ENCODE measurements at places on chromosomes 2 and 18.

DNA sequence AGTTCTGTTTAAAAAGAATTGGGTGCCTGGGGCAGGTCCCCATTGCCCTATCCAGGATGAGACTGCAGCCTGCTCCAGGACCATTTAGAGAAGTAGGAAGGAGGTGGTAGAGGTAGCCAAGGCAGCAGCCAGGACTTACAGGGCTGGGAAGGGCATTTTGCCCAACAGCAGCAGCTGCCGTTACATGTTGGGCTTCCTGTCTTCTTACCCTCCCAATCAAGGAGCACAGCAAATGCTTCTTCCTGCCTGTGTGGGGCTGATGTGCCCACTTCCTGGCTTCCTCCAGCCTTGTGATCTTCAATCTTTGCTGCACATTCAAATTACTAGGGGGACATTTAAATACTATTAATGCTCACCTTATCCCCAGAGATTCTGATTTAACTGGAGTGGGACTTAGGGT, 112.0 kb downstream of the QPCT start:
- H3K36me3 ChIP-seq: peaks cover 3% of the 10 kb centered on the region
- H3K4me3 ChIP-seq: no peak overlapping the region
- H3K27ac ChIP-seq: no peak overlapping the region
- H3K27me3 ChIP-seq: no peaks in the 10 kb centered on the region
- H3K4me1 ChIP-seq: peaks cover 16% of the 10 kb centered on the region

DNA sequence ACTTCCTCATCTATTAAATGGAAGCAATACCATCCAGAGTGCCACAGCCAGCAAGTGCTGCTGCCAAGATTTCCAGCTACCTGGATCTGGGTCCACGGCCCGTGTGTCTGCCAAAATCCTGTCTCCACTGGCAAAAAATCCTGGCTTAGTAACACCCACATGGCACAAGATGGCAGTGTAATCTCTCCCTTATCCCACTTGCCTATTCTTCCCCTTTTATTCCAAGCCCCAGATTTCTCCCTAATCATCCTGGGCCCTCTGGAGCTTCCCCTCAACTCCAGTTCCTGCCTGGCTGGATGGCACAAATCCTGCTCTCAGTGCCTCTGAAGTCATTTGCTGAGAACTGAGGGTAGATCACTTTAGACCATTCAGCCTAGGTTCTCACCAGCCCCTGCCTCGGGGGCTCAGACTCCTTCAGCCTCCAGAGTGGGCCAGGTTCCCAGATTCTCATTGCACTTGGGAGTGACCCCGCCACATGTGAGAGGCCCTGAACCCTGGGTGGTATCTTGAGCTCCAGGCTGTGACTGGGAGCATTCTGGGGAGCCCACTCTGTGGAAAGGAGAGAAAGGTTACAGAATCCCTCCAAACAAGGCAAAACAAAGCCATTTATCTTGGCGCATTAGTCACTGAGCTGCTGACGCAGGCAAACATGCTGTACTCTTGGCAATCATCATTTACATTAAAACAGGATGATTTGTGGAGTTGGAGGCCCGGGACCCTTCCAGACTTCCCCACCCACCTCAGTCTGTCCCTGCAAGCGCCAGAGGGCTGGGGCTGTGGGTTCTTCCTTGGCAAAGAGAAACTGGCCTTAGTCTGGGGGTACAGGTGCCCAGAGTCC, 325.8 kb downstream of the DYSF start:
- no peak for DNase-seq
- no peak overlapping the region for H3K27ac ChIP-seq
- H3K27me3 ChIP-seq: no peaks in the 10 kb centered on the region
- no peaks in the 10 kb centered on the region for H3K36me3 ChIP-seq
- no peak overlapping the region for H3K4me3 ChIP-seq
- no peaks in the 10 kb centered on the region for H3K4me1 ChIP-seq

DNA sequence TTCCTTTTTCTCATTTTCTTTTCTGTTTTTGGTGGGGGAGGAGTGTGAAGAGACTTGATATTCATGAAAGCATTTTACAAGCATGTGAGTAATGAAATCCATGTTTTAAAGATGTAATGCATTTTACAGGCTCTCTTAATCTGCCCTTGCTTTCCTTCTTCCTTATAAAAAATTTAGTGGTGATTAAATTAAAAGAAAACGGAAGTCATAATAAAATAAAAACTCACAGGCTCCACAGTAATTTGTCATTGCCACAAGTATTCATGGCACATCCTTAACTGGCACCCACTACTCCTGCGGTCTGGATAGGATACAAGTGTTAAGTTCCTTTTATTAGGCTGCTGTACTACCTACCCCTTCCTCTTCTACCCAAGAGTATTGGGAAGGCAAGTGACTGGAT, 241.2 kb downstream of the SLC4A3 start:
- no peak for DNase-seq
- H3K27ac ChIP-seq: no peak overlapping the region
- H3K4me1 ChIP-seq: no peaks in the 10 kb centered on the region
- H3K27me3 ChIP-seq: no peaks in the 10 kb centered on the region
- H3K36me3 ChIP-seq: no peaks in the 10 kb centered on the region

DNA sequence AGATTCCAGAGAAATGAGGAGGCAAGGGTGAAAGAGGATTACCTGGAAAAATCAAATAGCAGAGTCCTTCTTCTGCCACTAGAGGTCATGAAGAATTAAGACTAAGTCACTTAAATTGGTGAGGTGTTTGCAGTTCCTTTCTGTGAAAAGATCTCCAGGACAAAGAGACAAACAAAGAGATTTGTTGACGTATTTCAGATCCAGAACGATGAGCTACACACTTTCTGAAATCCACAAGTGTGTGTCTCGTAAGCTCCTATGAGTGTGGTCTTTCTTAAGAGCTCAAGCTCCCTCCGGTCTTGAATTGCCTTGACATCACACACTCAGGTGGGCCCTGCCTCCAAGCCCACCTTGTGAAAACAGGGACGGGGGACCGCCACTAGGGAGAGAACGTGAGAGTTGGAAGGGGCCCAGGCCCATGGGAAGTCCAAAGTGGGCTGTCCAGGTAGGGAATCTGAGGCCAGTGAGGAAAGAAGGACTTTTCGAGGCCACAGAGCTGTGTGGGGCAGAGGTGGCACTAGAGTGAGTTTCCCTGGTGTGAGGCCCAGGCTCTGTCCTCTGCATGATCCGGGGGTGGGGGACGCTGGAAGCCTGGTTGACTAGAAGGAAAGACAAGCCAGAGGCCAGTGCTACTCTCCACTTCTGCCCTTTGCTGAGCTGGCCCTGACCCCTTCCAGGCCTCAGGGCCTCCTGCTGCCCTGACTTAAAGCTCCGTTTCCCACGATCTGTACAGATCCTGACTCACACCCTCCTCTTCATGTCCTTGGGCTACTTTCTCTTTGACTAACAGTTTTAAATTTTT, 168.1 kb upstream of the NCK2 start:
- H3K27me3 ChIP-seq: peaks cover 12% of the 10 kb centered on the region
- no peak for DNase-seq
- no peak overlapping the region for H3K4me3 ChIP-seq
- H3K27ac ChIP-seq: peak overlapping the region; percentile 23

GRCh38 chr18:77820472-77820871, 570.8 kb downstream of the GALR1 start:
- no peaks in the 10 kb centered on the region for H3K27me3 ChIP-seq
- no peak overlapping the region for H3K27ac ChIP-seq
- no peaks in the 10 kb centered on the region for H3K36me3 ChIP-seq
- DNase-seq: no peak
- H3K4me3 ChIP-seq: no peak overlapping the region

DNA sequence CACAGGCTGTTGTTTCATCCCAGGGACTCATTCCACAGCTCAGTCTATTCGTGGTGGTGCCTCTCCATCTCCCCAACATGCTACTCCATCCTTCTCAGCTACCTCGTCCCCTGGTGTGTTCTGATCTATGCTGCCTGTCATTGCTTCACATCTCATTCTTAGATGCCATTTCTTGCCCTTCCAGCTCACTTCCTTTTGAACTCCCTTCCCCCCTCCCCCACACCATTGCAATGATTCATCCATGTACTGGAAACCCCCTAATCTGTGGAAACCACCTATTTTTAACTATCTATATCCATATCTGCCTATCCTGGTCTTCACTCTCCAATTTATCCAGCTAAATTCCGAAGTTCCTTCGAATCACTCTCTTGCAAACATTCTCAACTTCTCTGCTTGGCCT, 65.7 kb upstream of the PARD3B start:
- no peaks in the 10 kb centered on the region for H3K36me3 ChIP-seq
- no peaks in the 10 kb centered on the region for H3K4me1 ChIP-seq
- no peaks in the 10 kb centered on the region for H3K27me3 ChIP-seq

DNA sequence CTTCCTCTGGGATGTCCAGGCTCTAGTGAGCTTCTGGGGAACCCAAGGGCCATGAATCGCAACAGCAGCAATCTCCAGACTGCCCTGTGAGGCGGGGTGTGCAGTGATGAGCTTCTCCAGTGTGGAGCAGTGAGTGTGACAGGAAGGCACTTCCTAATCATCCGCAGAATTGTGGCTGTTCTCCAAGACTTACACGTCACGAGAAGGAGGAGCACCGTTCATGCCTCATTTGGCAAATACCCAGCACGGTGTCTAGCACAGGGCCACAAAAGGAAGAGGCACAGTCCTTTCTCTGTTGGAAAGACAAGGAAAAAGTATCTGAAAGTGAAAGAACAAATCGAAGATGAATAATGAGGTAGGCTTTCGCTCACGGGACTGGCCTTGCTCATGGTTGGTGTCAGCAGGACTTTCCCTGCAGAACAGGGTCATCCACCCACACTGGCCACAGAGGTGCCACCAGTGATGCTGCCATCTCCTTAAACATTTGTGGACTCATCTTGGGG, 125.1 kb upstream of the HAAO start:
- no peaks in the 10 kb centered on the region for H3K36me3 ChIP-seq
- no peak overlapping the region for H3K27ac ChIP-seq
- peaks cover 6% of the 10 kb centered on the region for H3K4me1 ChIP-seq

GRCh38 chr2:3320910-3321605, 56.6 kb downstream of the EIPR1 start:
- H3K4me1 ChIP-seq: no peaks in the 10 kb centered on the region
- no peak overlapping the region for H3K4me3 ChIP-seq
- H3K27me3 ChIP-seq: no peaks in the 10 kb centered on the region
- DNase-seq: no peak
- peaks cover 20% of the 10 kb centered on the region for H3K36me3 ChIP-seq

DNA sequence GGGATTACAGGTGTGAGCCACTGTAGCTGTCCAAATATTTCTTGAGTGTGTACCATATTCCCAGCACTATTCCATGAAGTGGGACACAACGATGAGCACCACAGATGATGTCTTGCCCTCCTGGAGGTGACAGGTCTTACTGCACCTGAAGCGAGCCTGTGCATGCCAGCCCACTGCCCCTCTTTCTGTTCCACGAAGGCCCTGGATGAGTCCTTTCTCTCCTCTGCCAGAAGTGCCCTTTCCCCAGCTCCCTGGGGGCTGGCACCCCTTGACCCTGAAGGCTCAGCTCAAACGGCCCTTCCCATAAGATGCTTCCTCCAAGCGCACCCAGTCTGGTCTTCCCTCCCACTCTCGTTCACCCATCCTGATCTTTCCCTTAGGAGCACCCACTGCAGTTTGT, 5.5 kb downstream of the ATP6V1B1 start:
- H3K4me3 ChIP-seq: no peak overlapping the region
- H3K27me3 ChIP-seq: peaks cover 21% of the 10 kb centered on the region
- H3K36me3 ChIP-seq: no peaks in the 10 kb centered on the region

GRCh38 chr2:212711856-212712255, 173.3 kb upstream of the ERBB4 start:
- H3K4me1 ChIP-seq: no peaks in the 10 kb centered on the region
- no peaks in the 10 kb centered on the region for H3K36me3 ChIP-seq
- H3K27ac ChIP-seq: no peak overlapping the region
- no peak for DNase-seq

GRCh38 chr2:201275990-201276389, 15.7 kb downstream of the CASP8 start:
- no peak for DNase-seq
- no peak overlapping the region for H3K4me3 ChIP-seq
- no peaks in the 10 kb centered on the region for H3K27me3 ChIP-seq
- peaks cover 88% of the 10 kb centered on the region for H3K36me3 ChIP-seq
- H3K27ac ChIP-seq: no peak overlapping the region

DNA sequence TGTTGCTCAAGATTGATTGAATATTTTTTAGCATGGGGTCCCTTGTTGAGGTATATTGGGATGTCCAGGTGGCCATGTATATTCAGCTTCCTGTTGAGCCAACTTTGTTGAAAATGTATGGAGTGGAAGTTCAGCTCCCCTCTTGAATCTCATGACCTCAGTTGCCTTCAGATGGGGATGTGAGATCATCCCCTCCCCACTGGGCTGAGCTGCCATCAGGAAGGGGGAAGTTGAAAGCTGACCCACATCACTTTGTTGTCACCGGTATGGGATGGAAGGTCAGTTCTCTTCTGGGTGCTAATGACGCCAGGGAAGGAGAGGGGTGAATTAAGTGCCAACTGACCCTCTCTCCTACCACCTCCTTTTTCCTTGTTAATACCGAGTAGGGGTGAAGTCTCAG, 33.9 kb downstream of the ACOXL start:
- H3K36me3 ChIP-seq: no peaks in the 10 kb centered on the region
- peaks cover 33% of the 10 kb centered on the region for H3K27me3 ChIP-seq
- no peak overlapping the region for H3K27ac ChIP-seq
- H3K4me3 ChIP-seq: no peak overlapping the region

GRCh38 chr2:231922311-231923009, 3.7 kb downstream of the NPPC start:
- H3K4me3 ChIP-seq: no peak overlapping the region
- H3K4me1 ChIP-seq: no peaks in the 10 kb centered on the region

- peaks cover 2% of the 10 kb centered on the region for H3K27me3 ChIP-seq
- no peak overlapping the region for H3K4me3 ChIP-seq
- H3K36me3 ChIP-seq: no peaks in the 10 kb centered on the region
- DNase-seq: no peak
- no peak overlapping the region for H3K27ac ChIP-seq
Observed at GRCh38 chr18:36658611-36659010, 170.2 kb downstream of the TPGS2 start.

DNA sequence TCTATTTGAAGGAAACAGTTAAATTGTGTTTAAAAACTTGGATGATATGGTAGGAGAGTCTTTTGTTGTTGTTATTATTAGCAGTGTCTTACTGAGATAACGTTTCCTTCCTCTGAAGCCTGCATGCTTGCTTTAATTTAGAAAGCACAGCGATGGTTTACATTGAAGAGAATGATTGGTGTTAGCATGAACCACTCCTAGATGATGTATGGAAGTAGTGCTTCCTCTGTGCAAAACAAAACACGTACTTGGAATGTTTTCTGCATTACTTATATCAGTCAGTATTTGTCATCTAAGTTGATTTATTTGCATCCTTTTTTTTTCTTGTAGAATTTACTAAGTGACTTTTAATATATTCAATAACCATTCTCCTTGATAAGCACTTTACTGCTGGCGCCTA, 89.0 kb downstream of the UGGT1 start:
- peaks cover 15% of the 10 kb centered on the region for H3K4me1 ChIP-seq
- no peak overlapping the region for H3K4me3 ChIP-seq
- no peaks in the 10 kb centered on the region for H3K27me3 ChIP-seq

GRCh38 chr2:133655610-133656009, 87.3 kb upstream of the NCKAP5 start:
- H3K36me3 ChIP-seq: no peaks in the 10 kb centered on the region
- no peak for DNase-seq
- H3K27me3 ChIP-seq: no peaks in the 10 kb centered on the region
- no peaks in the 10 kb centered on the region for H3K4me1 ChIP-seq
- H3K4me3 ChIP-seq: no peak overlapping the region
